ENCODE measurements at places on chromosomes 16 and 17. TPM values are rescaled to one million over a fixed set of nuclear protein-coding genes. Genes with fewer than 3 reads are reported as not detected.
A peak's percentile ranks its signal among the peaks of the same experiment; 100 is the strongest.

- DNase-seq: no peak
These were observed 3.9 kb upstream of the TMEM235 start for GRCh38 chr17:78227455-78227916.

The BCO1 gene
- not detected for total RNA-seq

The LONP2 gene
- 42.8 TPM for total RNA-seq

DNA sequence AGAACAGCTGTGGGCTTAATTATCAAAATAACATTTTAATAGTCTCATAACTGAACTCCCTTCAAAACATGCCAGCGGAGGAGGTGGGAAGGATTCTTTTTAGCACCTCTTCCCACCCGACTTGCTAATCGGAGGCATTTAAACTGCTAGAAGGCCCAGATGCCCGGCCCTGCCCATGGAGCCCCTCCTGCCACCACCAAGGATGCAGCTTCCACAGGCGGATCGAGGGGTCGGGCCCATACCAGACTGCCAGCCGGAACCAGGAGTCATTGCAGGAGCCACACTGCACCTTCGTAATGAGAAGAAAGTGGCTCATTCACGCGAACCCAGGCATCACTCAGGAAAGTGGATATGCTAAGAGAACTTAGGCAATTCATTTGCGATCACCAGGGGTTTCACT lies 201.2 kb downstream of the C16orf78 start:
- no peak for DNase-seq

DNA sequence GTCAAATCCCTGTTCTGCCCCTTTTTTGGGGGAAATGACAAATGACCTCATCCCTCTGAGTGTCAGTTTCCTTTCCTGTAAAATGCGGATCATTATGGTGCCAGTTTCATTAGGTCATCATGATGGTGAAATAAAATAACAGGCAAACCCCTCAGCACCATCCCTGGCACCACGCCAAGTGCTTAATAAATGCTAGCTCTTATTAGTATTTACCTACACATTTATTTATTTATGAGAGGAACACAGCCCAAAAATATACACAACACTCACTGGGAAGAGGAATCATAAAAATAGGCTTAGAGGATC lies 28.6 kb upstream of the GPRC5B start:
- no peak for DNase-seq

The RGS11 gene
- total RNA-seq: 7.0 TPM

The PLD6 gene
- 11.8 TPM for total RNA-seq

The LRRC36 gene
- total RNA-seq: not detected

The TBC1D16 gene
- total RNA-seq: 22.1 TPM

DNA sequence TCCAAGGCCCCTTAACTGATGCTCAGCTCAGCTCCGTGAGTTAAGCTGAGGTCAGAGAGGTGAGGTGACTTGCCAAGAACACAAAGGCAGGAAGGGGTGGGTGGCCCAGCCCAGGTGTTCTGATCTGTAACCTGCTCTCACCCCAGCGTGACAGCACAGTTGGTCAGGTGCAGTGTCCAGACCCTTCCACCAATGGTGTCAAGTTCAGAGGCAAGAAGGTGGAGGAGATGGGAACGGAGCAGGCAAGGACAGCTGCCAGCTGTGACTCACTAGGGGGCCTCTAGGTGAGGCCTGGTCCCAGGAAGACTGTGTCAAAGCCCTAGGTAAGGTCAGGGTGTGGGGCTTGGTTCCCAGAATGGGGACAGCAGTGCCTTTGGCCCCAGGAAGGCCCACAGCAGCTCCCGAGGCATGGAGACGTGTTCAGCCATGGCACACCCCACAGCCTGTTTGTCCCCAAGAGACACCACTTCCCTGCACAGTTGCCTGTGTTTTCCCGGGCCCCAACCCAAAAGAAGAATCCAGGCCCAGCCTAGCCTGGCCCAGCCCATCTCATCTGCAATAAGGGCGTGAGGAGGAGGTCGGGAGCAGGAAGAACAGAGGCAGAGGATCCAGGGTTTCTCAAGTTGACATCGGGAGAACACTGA lies 7.2 kb downstream of the WFIKKN2 start:
- DNase-seq: no peak

- DNase-seq: no peak
These were observed 2.3 kb upstream of the SCRN2 start for GRCh38 chr17:47843391-47843730.

The FGF11 gene
- 3.7 TPM for total RNA-seq

GRCh38 chr17:45098081-45098868 lies 34.0 kb downstream of the PLCD3 start:
- DNase-seq: no peak

DNA sequence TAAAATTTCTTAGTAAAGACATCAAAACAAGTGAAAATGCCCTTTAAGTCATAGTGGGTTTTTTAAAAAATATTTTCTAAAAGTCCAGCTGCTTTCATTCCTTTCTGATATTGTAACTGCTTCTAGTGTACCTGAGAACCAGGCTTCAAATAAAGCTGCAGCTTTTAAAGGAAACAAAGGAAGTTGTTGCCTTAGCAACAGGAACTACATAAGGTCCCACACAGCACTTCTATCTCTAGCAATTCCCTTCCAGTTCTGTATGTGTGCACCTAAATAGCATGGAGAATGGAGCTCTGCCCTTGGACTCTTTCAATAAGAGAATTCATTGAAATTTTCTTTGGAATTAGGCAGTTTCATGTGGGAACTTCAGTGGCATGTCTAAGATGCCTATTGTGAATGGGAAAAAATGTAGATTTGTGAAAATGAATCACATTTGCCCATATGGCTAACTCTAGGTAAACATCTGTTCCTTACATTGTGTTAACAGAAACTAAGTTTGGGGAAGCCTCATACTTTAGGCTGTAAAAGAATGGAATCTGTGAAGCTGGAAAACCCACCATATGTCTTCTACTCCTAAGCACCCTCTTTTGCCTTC lies 206.4 kb downstream of the KIF2B start:
- no peak for DNase-seq

- no peak for DNase-seq
These were observed 123.6 kb downstream of the CMIP start for GRCh38 chr16:81567987-81568748.

The TP53TG3 gene
- total RNA-seq: not detected

The KRT33A gene
- not detected for total RNA-seq

The ZNF747 gene
- 9.1 TPM for total RNA-seq

GRCh38 chr17:10087355-10087754 lies 111.1 kb downstream of the GAS7 start:
- no peak for DNase-seq

- DNase-seq: no peak
These were observed 21.4 kb downstream of the TTLL6 start for GRCh38 chr17:48795444-48796162.

- DNase-seq: no peak
These were observed 34.5 kb upstream of the CLEC3A start for GRCh38 chr16:77987810-77988209.

DNA sequence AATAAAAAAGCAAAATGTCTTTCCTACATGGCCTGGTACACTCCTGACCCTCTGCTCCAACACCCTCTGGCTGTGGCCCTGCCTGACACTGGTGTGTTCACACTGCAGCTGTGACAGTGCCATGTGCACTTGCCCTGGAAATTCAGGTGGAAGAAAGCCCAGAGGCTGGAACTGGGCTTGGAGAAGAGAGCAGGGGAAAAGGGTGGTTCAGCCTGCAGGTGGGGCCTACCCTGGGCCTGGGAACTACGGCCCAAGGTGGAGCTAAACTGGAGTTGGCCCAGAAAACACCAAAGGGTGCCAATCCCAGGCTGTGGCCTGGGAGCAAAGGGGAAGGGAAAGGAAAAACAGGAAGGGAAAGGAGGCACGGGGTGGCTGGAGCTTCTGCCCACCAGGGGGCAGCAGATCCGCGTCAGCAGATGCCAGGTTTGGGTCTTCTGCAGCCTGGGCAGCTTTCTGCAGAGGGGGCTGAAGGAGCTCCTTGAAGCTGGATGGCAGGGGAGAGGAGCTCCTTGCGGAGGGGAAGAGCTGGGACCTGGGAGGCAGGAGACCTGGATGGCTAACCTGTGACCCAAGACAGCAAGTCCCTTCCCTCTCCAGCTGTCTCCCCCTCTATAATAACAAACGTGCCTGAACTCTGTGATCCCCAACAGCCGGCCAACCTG lies 15.4 kb upstream of the CTCF start:
- DNase-seq: peak; percentile 67

DNA sequence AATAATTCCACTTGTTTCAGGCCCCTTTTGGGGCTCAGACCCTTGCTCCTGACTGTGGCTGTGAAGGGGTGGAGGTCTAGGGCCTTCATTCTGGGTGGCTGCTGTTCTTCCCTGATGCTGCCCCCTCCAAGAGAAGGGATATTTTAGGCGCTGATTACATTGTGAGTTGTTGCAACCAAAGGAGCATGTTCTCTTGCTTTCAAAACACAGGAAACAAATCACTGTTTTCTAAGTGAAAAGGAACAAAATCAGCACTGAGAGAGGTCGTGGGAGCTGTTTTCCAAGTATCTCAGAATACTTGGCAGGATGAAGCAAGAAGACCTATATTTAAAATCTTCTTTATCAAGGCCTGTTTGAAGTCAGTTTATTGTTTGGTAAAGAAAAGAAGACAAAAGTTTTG lies 25.3 kb upstream of the SEC14L1 start:
- DNase-seq: no peak

The MT1G gene
- total RNA-seq: not detected

The QRICH2 gene
- total RNA-seq: 1.1 TPM

The SSTR5 gene
- 14.5 TPM for total RNA-seq

- DNase-seq: no peak
These were observed 3.0 kb downstream of the IL32 start for GRCh38 chr16:3068487-3068886.

The SPNS2 gene
- 7.0 TPM for total RNA-seq

DNA sequence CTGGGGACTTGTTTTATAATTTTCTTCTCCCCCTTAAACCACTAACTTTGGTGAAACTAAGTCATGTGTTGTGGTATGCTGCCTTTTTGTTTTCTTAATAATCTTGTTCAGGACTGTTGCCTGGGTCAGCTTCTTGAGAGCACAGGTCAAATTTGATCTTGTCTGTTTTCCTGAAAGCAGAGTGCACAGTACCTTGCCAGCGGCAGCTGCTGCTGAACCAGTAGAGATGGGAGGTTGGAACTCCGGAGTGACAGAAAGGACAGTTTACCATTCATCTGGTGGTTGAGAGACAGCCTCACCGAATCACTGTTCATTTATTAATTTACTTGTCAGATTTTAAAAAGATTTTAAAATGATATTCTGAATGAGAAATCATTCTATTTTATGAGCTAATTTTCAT lies 125.0 kb downstream of the PHKB start:
- DNase-seq: no peak

DNA sequence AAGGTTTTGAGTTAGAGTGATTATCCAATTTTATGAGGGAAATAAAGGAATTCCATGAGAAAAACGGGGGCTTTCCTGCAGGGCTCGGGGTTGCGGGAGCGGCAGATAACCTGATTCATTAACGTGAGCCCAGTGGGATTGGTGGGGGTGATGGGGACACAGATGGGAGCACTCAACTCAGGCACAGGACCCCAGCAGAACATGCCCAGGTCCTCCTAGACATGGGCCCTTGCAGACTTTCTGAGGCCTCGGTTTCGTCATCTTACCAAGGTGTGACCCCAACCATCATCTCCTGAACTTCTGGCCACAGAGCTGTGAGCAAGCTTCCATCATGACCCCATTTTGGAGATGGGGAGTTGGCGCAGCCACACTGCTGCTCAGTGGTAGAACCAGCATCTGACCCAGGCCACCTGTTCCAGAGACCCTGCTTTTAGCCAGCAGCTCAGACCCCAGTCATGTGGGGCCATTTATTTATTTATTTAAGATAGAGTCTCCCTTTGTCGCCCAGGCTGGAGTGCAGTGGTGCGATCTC lies 22.3 kb downstream of the CARHSP1 start:
- DNase-seq: no peak

- DNase-seq: peak; percentile 99
These were observed at the start of gene VPS35 for GRCh38 chr16:46688654-46689364. Gene VPS35, minus strand, starts transcription at chr16:46689178. Its CDS starts 45 bp downstream, at chr16:46689133.

The CDC27 gene
- total RNA-seq: 87.6 TPM

The PRAC1 gene
- total RNA-seq: not detected

- DNase-seq: no peak
These were observed 41.9 kb downstream of the PIGL start for GRCh38 chr17:16258901-16259300.

GRCh38 chr17:69757688-69758430 lies 317.2 kb upstream of the KCNJ16 start:
- no peak for DNase-seq

GRCh38 chr16:9003322-9003721 lies 39.6 kb upstream of the USP7 start:
- DNase-seq: no peak

DNA sequence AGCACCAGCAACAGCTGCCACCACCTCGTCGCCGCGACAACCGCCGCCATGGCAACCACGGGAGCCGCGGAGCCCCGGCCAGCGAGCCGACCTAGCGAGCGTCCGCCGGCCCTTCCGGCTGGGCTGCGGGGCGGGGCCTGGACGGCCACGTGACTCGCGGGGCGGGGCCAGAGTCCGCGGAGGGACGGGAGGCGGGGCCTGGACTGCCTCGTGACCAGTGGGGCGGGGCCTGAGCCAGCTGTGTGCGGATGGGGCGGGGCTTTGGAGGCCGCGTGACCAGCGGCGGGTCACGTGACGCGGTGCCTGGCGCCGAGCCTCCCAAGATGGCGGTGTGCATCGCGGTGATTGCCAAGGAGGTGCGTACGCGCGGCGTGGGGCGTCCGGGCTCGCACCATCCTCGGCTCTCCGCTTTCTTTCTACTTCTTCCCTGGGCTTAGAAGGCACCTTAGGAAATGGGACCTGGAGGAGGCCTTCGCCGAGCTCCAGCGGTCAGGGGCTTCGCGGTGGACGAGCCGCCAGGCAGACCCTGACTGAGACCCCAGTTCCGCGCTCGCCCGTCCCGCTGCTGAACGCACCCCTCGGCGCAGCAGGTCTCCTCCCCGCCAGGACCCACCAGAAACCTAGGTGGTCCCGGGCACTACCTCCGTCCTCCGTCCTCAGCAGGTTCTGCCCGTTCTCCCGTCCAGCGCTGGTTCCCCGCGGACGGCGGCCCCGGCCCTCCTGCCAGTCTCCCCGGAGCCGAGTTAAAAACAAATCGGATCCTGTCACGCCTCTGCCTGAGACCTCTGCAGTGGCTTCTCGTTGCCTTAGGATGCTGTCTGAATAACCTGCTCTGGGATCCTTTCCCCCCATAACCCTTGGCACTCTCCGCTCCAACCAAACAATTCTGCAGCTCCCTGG lies at the start of the genes GALNS and TRAPPC2L:
Gene GALNS (minus strand): TSS at position 120 of the 900 bp plus-strand sequence. CDS start 70 bp downstream, at position 50.
Gene TRAPPC2L (plus strand): TSS at position 300 of the 900 bp plus-strand sequence. CDS start 24 bp downstream, at position 324.
- DNase-seq: peak; percentile 100

The SLC13A5 gene
- total RNA-seq: not detected

- no peak for DNase-seq
These were observed 16.3 kb downstream of the NACA2 start for GRCh38 chr17:61574542-61575351.

DNA sequence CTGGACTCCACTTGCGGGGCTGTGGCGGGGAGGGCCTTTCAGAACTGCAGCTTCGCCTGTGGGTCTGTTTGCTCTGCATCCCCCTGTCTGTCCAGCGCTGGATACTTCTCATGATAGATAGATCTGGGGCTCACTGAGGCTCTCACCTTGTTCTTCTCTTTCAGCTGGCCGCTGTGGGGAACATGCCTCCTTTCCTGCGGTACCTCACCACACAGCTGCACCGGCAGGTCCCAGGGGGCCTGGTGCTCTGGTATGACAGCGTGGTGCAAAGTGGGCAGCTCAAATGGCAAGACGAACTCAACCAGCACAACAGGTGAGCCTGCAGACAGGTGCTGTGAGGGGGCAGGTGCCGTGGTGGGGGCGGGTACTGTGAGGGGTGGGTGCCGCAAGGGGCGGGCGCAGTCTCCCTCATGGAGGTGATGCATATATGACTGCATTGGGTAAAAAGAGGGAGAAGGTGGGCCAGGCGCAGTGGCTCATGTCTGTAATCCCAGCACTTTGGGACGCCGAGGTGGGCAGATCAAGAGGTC lies 6.2 kb downstream of the ENGASE start:
- DNase-seq: no peak

Data from heart left ventricle (tissue), 16 donors.